ENCODE measurements at places on chromosomes 13 and 19. TPM values are rescaled to one million over a fixed set of nuclear protein-coding genes. Genes with fewer than 3 reads are reported as not detected.
A peak's percentile ranks its signal among the peaks of the same experiment; 100 is the strongest.

GRCh38 chr13:111243981-111244380 is 76.5 kb upstream of the TEX29 start:
- peaks cover 2% of the 10 kb centered on the region for H3K4me1 ChIP-seq
- no peak overlapping the region for H3K27ac ChIP-seq

The ANGPTL8 gene
- not detected for total RNA-seq

- peak; percentile 21 for DNase-seq
- no peaks in the 10 kb centered on the region for H3K36me3 ChIP-seq
- H3K4me3 ChIP-seq = no peak overlapping the region
These were observed 50.7 kb downstream of the KLF2 start for GRCh38 chr19:16375157-16375935.

The KLK3 gene
- not detected for total RNA-seq

DNA sequence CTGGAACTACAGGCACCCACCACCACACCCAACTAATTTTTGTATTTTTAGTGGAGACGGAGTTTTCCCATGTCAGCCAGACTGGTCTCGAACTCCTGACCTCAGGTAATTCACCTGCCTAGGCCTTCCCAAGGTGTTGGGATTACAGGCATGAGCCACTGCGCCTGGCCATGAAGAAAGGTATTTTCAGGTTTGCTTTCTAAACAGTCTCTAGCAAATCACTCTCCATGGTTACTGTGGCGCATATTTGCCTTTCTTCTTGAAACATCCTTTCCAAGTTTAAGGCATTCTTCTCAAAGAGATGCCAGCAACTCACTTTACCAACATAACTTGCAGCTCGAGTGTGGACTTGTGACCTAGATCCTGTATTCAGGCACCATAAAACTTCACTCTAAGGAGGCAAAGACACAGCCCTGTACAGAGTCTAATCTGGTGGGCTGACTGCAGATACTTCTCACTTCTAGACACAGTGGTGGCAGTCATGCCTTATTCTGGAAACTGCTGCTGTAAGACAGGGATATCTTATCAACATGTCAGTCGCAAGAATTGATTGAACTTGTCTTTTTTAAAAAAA is 461.4 kb upstream of the TSHZ3 start:
- DNase-seq = no peak
- no peaks in the 10 kb centered on the region for H3K36me3 ChIP-seq
- no peaks in the 10 kb centered on the region for H3K4me1 ChIP-seq
- H3K27ac ChIP-seq = no peak overlapping the region

The FFAR2 gene
- 2.0 TPM for total RNA-seq
